ENCODE measurements at places on chromosomes 5 and 9. TPM values are rescaled to one million over a fixed set of nuclear protein-coding genes. Genes with fewer than 3 reads are reported as not detected.

The RBM22 gene
- total RNA-seq: 41.9 TPM

The PTPRD gene
- 15.1 TPM for total RNA-seq

The CDH10 gene
- not detected for total RNA-seq

The BSPRY gene
- total RNA-seq: not detected

The ANKRD55 gene
- total RNA-seq: not detected

The PLAC8L1 gene
- not detected for total RNA-seq

The PCDHB4 gene
- total RNA-seq: 1.2 TPM

The IFNB1 gene
- not detected for total RNA-seq
